ENCODE measurements at places on chromosomes 12 and 14.

- DNase-seq = no peak
Observed at GRCh38 chr12:108425238-108425795, 86.2 kb upstream of the CMKLR1 start.

DNA sequence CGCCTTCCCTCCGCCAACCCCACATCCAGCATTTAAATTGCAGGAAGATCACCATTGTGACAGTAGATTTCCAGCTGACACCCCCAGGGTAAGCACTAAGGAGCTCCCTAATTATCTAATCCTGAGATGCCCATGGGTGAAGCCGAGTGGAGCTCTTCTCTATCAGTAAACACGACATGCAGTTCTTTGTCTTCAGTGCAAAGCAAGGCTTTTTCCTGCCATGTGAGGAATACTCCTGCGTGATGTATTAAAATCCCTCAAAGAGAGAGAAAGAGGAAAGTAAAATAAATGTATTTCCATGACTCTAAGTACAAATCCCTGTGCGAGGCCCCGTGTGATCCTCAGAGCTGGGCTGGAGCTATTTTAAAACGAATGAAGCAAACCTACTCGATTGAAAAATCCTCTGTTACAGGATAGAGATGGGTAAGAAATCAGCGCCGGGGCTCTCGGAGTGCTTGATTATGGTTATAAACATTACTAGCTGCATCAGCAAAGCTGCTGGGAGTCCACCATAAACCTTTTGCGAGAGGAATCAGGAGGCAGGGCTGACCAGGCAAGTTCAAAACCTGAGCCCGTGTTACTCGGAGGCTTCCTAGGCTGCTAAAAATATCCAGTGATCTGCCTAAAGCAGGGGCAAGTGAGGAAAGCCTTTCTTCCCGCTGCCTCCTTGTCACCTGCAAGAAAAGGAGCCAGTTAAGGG, 61.5 kb downstream of the MAP1LC3B2 start:
- DNase-seq = no peak

DNA sequence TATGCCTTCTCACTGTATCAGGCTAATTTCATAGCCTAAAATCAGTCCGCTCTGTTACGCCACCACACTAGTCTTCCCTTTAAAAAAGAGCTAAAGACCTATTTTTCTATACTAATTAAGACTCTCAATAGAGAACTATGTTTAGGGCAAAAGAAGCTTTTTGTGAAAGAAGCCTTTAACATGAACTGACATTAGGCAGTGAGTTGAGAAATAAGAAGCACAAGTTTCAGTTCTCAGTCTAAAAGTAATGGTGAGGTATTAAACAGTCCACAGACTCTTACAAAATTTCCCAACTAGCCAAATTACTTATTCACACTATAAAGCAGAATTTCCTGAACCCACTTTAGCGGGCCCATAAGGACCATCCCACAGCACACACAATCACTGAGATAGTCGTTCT, 93.7 kb downstream of the SOX5 start:
- DNase-seq = no peak

GRCh38 chr14:36901861-36902260, 240.2 kb downstream of the PAX9 start:
- DNase-seq = no peak

DNA sequence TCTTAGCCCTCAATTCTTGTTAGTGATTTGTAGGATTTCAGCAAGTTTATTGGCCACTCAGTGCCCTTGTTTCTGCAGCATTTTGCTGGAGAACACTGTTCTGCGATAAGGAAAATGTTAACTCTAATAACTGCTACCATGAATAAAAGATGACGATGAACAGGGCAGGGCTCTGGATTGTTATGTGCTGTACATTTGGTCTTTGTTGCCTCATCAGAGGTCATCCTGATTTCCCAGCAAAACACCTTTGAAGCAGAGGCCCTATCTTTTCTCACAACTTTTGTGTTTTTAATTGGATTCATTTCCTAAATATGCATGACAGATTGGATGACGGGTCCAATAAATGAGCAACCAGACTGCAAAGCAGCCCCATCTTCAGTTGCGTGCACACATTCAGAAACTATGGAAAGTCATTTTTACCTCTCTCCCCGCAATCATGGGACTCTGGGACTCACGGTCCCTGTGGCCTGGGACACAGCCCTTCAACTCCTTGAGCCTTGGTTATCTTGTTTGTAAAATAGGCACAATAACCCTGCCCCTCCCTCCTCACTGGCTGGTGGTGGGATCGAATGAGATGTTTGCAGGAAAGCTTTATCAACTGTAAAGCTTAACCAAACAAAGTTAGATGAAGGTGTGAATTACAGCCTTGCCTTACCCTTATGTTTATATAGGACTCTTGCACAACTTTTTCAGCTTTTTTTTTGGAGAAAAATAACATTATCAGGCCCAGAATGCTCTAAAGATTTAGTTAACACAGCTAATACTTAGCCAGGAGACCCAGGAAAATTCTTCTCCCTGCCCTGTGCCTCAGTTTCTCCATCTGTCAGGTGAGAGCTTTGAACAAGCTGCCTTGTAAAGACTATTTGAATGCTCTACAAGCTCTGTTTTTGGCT, 45.4 kb downstream of the RPH3A start:
- no peak for DNase-seq

- no peak for DNase-seq
Observed at GRCh38 chr12:113700943-113701342, 229.3 kb upstream of the LHX5 start.

GRCh38 chr14:20468764-20469241, 403 bp upstream of the PNP start:
- DNase-seq = no peak

GRCh38 chr12:11460343-11461023, 65.1 kb upstream of the PRB2 start:
- no peak for DNase-seq

DNA sequence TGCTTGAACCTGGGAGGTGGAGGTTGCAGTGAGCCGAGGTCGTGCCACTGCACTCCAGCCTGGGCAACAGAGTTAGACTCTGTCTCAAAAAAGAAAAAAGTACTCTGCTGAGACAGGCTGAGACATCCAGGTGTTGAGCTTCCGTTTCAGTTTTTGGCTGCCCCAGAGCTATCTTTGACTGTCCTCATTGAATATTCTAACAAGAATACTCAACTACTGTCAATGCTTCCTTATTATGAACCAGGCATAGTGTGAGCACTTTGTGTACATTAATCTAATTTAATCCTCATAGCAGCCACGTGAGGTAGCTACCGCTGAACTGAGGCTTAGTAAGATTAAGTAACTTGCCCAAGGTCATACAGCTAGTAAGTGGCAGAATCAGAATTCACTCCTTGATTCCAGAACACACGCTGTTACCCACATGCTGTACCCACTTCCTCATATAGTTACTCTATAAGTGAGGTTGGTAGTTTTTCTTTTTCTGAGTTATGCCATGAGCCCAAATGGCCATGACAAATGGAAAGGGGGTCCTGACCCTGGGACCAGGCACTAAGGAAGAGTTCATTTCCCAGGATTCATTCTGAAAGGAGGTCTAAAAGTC, 11.3 kb downstream of the ALDH1L2 start:
- DNase-seq = no peak

- DNase-seq = no peak
Observed at GRCh38 chr14:87494010-87494409, 499.0 kb downstream of the GALC start.

GRCh38 chr12:50788561-50788960, 24.7 kb downstream of the ATF1 start:
- DNase-seq = no peak

- DNase-seq = no peak
Observed at GRCh38 chr12:49902399-49903350, 1.0 kb downstream of the FAIM2 start.

DNA sequence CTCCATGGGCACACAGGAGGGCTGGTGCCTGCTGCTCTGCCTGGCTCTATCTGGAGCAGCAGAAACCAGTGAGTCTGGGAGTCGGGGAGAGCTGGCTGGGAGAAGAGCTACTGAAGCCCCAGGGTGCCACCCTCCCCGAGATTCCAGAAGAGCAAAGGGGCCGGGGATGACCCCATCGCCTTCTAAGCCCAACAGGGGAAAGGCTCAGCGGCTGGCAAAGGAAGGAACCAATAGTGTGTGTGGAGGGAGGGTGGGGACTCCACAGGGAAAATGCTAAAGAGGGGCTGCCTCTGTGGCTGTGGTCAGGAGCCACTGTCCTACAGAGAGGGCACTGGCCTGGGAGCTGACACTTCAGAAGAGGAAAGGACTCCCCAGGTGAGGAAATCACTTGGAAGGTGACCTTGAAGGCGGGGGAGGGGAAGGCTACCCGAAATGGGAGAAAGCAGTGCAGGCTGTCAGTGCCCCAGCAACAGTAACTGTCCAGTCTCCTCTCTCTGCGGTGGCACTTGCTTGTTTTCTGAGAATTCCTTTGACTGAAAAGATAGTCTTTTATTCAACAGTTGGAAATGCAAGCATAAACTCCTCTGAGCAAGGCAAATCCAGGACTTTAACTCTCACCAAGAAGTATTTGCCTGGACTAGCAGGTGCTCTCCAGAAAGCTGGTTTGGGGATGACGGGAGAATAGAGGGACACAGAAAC, 552 bp downstream of the TAPBPL start:
- no peak for DNase-seq

- DNase-seq = no peak
Observed at GRCh38 chr14:81432219-81432661, 32.1 kb upstream of the STON2 start.

GRCh38 chr12:99611117-99611516, 36.4 kb upstream of the GARIN6 start:
- no peak for DNase-seq

GRCh38 chr12:6430124-6430989, 14.4 kb upstream of the CD27 start:
- DNase-seq = no peak

- DNase-seq = no peak
Observed at GRCh38 chr14:61582815-61583214, 112.5 kb upstream of the HIF1A start.

GRCh38 chr12:46556105-46556559, 183.6 kb upstream of the SLC38A2 start:
- DNase-seq = no peak

- DNase-seq = no peak
Observed at GRCh38 chr14:73290279-73290678, 53.0 kb downstream of the PAPLN start.

GRCh38 chr12:2796187-2796666, 1.5 kb downstream of the FKBP4 start:
- DNase-seq = no peak

DNA sequence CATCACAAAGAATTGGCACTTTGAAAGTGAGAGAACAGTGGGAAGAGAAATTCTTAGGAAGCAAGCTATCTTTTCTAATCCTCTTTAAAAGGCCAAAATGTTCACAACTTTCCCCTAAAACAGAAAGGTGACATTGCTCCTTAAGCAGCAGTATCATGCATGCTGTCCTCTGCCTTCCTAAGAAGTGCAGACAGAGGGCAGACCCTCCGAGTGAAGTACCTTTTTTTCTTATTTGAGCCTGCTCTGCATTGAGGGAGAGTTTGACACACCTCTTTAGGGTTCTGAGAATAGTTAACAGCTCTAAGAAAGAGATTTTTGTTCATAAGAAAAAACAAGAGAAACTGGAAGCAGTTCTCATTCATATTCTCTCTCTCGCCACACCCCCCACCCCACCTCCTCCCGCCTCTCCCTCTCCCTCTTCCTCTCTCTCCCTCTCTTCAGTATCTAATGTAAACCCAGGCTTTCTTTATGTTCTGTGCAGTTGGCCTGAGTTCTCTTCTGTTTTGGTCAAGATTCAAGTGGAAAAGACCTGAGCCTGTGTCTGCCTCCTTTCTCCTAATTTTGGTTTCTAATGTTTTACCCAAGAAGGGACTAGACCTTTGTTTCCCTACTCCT, 709.1 kb downstream of the DIO2 start:
- no peak for DNase-seq

DNA sequence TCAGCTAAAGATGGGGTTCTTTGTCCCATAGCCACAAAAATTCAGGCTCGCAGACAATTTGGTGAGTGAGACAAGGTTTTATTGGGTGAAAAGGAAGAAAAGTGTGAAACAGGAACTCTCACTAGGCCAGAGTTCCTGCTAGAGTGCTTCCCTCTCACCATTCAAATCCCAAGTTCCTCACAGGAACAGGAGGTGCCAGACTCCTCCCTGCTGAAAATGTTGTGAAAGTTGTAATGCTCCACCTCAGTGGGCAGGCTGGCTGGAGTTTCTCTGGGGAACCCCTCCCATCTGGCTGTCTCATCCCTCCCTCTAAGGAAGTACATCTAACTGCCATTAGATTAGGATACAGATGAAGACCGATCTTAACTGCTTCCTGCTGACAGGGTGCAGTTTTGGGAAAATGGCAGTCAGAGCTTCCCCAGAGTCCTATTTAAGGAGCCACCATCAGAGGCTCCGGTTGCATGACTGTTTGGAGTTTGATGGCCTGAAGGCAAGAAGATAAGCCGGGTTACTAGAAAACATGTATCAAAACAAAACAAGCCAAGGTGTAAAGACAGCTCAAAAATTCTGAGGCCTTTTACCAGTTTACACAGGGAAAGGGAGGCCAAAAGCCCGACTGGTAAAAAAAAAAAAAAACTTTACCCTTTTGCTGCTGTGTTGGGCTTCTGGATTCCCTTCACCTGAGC, 127.6 kb downstream of the FSCB start:
- no peak for DNase-seq

- no peak for DNase-seq
Observed at GRCh38 chr12:41459906-41460214, 271.7 kb downstream of the PDZRN4 start.

GRCh38 chr12:52081263-52081733, 1.8 kb downstream of the SMIM41 start:
- DNase-seq = no peak

DNA sequence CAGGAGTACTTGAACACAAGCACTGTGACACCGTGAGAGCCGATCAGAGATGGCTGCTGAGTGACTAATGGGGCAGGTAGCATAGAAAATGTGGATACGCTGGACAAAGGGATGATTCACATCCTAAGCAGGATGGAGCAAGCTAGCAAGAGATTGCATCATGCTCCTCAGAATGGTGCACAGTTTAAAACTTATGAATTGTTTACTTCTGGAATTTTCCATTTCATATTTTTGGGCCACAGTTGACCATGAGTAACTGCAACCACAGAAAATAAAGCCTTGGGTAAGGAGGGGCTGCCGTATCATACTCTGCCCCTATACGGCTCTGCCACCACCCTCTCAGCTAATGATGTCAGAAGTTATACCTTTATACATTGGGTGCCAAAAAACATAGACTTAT, 23.3 kb upstream of the MARK3 start:
- DNase-seq = no peak

DNA sequence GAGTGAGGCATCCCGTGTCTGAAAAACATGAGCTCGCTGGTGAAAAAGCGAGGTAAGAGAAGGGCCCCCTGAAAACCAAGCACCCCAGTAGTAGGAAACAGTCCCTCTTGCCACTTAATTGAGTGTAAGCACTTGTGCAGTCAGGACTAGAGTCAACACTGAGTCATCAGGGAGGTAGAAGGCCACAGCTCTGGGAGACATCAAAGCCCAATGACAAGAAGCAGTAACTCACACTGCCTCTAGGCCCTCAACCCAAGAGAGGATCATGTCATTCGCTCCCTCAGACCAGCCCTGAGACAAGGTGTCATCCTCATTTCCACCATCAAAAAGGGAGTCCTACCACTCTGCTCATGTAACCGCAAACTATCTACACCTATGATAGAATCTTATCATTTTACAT, 17.8 kb downstream of the POMT2 start:
- DNase-seq = peak; percentile 24

- DNase-seq = no peak
Observed at GRCh38 chr14:92049781-92050180, 9.9 kb upstream of the TRIP11 start.

- DNase-seq = no peak
Observed at GRCh38 chr14:103155010-103155409, 31.7 kb downstream of the TNFAIP2 start.
